ENCODE measurements at places on chromosomes 3 and 15. TPM values are rescaled to one million over a fixed set of nuclear protein-coding genes. Genes with fewer than 3 reads are reported as not detected.

Gene SPESP1
- total RNA-seq: 0.16 TPM

Gene CELSR3
- total RNA-seq: 34.5 TPM

Gene DUOXA2
- total RNA-seq: not detected

Gene PRR20G
- not detected for total RNA-seq

Gene SEMA3F
- total RNA-seq: 5.8 TPM

Gene LRRC49
- 173 TPM for total RNA-seq

Gene CAPN3
- total RNA-seq: 1.1 TPM

Gene GOLGA6B
- total RNA-seq: not detected

Gene ST8SIA2
- 81.6 TPM for total RNA-seq

Gene ZNF80
- total RNA-seq: not detected

Gene COX5A
- 43.8 TPM for total RNA-seq

Gene ANKRD63
- not detected for total RNA-seq

Gene KBTBD13
- total RNA-seq: not detected

Gene UBE2Q2
- total RNA-seq: 78.9 TPM

Gene CILP
- 0.31 TPM for total RNA-seq

Gene CGNL1
- total RNA-seq: 5.3 TPM

Gene PLA2G4F
- not detected for total RNA-seq

Gene CPLX3
- 1.6 TPM for total RNA-seq

Gene DNASE1L3
- 0.94 TPM for total RNA-seq

Gene PHLDB2
- 13.6 TPM for total RNA-seq

Gene CASR
- not detected for total RNA-seq

Gene PLA2G4E
- total RNA-seq: not detected
